ENCODE measurements at places on chromosomes 4 and X. TPM values are rescaled to one million over a fixed set of nuclear protein-coding genes. Genes with fewer than 3 reads are reported as not detected.

The ZNF157 gene
- 0.08 TPM for total RNA-seq

The IL13RA2 gene
- total RNA-seq = not detected

The TEX13C gene
- total RNA-seq = not detected

The ADH7 gene
- not detected for total RNA-seq

The MAGED4B gene
- 57.4 TPM for total RNA-seq

The FAM47E gene
- total RNA-seq = 0.21 TPM

The SLC38A5 gene
- 1.8 TPM for total RNA-seq

The ANOS1 gene
- 0.08 TPM for total RNA-seq

The DRP2 gene
- 14.9 TPM for total RNA-seq

The AREG gene
- total RNA-seq = not detected

DNA sequence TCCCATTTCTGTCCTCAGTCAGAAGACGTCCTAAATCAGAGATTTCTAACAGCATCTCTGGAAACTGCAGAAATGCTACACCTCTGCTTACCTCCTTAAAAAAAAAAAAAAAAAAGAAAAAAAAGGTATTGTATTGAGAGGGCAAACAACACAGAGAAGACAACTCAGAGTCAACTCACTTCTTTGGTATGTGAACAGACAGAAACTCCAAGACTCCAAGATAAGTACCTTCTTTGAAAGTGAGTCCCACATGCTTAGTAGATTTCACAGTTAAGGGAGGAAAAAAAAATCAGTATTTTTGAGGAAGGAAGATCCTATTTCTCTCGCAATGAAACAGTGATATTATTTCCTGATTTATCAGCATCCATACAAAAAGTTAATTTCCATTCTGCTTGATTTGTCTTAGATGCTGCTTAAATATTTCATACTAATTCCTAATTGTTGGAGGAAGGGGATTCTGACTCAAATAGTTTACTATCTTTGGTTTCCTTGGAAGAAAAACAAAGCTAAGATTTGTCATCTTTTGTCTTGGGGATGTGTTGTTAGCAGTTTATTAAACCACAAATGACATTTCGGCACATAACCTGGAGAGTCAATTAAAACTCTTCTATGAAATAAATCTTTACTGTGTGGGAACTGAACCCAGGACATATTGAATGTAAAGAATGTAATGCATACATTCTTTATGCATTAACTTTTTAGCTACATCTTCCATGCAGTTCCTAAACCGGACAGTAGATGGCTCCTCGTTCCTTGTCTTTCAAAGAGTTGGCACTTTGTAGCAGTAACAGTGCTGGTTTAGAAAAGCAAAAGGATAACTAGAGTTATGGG is 4.7 kb downstream of the RASGEF1B start:
- peak; percentile 68 for DNase-seq

- DNase-seq = no peak
Observed at GRCh38 chrX:69357317-69357716, 146.8 kb upstream of the NALF2 start.

DNA sequence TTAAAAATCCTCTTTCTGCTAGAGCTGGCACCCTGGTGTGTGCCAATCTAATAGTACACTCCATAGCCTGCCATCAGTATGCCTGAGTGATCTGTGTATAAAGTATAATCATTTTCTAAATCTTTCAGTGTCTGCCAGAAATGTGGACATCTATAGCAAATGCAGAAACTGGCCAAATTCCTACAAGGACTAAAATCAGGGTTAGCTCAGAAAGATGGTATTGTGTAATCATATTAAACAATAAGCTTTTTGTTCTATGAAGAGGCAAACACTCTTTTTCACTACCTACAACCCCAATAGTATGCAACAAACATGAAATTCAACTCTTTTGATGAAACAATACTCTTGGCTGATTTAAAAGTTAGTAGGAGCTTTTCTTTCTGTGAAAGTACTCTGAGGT is 7.7 kb upstream of the TXLNG start:
- DNase-seq = no peak

GRCh38 chrX:119236623-119237561 is 807 bp downstream of the PGRMC1 start:
- DNase-seq = peak; percentile 40

- DNase-seq = no peak
Observed at GRCh38 chrX:56382278-56382677, 150.1 kb downstream of the KLF8 start.

DNA sequence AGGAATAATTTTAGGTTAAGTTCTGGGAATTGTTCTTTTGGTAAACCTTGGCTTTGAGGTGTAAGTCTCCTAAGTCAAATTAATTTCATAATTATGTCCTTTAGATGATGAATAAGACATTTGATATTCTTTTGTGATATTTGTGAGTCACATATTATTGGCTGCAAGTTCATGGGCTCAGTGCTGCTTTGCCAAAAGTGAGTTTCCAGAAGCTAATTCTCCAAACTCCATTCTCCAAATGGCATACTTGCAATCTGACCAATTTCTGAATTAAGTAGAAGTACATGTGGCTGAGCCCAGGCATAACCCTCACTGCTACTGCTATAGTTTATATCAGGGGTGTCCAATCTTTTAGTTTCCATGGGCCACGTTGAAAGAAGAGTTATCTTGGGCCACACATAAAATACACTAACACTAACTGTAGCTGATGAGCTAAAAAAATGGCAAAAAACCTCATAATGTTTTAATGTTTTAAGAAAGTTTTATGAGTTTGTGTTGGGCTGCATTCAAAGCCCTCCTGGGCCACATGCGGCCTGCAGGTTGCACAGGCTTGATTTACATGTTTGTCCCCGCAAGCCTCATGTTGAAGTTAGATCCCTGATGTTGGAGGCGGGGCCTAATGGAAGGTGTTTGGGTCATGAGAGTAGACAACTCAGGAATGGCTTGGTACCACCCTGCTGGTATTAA is 196.1 kb downstream of the ZNF330 start:
- DNase-seq = no peak

GRCh38 chr4:2142630-2143427 is 83.7 kb downstream of the NAT8L start:
- peak; percentile 68 for DNase-seq

DNA sequence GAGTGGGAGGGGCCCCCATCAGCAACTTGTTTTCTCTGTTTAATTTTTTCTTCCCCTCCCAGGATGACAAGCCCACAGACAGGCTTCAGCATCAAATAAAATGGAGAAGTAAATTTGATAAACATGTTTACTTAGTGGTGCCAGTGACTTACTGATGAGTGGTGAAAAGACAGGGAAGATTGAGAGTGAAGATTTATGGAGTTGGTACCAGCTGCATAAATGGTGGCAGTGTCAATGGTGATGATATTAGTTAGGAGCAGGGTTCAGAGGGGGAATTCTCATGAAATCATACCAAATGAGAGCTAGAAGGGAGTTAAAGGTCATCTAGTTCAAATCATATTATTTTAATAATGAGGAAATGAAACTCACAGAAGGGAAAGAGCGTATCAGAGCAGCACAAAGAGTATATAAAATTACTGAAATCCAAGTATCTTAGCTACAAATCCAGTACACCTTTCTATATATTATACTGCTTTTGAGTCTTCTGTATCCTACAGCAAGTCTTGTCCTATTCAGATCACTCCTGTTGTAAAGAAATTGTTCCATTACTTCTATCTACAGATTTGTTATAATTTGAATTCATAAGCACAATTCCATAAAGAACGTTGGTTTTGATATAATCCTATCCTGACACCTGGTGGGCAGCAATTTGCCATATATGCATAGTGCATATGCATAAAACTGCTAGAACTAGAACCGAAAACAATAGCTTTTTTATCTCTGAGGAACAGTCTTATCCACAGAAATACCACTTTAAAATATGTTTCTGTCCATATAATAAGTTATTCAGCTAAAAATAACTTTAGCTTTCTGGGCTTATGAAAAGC is 5.0 kb downstream of the P2RY10 start:
- no peak for DNase-seq

DNA sequence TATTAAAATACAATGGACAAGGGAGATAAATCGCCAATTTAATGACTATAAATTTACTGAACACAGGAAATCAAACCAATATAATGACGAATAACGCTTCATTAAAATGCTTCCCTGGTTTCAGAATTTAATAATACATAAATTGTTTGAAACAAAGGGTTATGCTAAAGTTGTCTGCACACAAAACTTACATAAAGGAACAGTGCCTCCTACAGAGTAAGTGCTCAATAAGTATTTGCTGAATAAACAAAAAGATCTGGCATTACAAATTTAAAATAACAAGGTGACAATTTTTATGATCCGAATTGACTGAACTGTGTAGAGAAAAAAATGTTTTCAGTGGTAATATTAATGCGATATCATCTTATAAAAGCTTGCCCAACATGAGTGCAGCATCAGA is 69.6 kb downstream of the NOCT start:
- DNase-seq = no peak

DNA sequence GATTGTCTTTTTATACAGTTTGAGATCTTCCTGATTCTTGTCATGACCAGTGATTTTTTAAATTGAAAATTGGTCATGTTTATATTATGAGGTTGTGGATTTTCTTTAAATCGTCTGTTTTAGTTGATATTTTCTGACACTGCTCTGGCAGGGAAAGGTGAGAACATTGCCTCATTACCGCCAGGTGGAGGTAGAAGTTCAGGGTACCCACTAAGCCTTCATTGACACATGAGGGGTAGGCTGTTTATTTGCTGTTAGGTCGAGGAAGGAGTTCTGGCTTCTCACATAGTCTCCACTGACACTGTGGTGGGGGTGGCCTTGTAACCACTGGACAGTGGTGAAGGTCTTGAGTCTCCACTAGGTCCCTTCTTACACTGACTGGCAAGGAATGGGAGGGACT is 117.6 kb upstream of the GPR101 start:
- DNase-seq = no peak

GRCh38 chr4:165748321-165748720 is 124.7 kb upstream of the TLL1 start:
- DNase-seq = no peak

DNA sequence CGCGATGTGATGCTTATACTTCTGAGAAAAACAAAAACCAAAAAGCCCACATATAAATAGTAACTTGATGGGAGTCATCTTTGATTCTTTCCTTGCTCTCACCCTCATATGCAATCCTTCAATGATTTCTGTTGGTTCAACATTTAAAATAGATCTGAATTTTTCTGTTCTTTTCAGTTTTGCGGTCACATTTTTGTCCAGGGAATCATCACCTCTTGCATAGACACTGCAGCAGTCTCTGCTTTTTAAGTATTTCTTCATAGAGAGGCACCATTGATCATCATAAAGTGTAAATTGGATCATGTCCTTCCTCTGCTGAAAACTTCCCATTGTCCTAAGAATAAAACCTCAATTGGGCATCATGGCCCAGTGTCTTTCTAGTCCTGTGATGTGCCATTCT is 81.1 kb upstream of the SLC4A4 start:
- DNase-seq = no peak

DNA sequence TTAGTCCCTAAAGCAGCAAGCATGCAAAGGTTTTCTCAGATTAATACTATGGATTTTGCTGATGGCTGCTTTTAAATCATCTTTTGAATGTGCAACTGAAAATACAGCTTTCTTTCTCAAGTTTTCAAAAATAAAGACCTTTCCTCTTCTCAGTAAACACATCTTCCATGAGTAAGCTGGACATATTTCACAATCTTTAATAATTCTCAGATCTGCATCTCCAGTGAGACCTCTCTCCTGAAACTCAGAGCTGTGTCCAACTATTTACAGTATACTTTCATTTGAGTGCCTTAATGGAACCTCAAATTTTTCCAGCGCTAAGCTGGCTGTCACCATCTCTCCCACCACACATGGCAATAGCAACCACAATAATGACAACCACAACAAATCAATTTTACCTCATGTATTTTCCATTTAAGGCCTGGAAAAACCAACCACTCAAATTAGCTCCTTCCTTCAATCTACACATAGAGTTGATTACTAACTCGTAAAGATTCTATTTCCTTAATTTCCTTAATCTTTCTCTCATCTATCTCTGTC is 192.4 kb upstream of the RPL34 start:
- DNase-seq = no peak

DNA sequence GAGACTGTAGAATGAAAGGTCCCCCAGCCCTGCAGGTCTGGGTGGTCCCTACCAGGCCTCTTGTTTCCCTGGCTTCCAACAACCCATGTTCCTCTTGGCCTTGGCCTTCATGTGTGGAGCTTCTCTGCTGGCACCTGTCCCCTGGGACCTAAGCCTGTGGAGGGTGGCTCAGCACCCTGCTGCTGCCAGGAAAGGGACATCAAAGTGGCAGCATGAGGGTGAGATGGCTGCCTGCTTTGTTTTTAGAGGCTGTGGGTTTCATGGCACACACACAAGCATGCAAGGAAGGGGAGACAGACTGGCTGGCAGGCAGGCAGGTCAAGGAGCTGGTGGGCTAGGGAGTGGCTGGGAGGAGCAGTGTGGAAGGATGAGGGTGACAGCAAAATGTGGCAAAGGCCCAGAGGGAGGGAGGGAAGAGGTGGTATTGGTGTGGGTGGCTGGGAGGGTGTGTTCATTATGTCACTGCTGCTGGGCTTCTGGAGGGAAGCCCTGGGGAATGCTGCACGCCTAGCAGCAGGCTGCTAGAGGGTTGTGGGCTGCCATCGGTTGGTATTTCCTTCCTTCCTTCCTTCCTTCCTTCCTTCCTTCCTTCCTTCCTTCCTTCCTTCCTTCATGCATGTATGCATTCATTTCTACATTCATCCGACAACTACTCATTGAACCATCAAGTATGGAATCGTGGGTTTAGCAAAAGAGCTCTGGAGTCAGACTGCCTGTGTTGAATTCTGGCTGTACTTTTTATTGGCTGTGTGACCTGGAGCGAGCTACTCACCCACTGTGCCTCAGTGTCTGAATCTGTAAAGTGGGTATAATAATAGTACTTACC is 128.7 kb upstream of the PJA1 start:
- DNase-seq = no peak

DNA sequence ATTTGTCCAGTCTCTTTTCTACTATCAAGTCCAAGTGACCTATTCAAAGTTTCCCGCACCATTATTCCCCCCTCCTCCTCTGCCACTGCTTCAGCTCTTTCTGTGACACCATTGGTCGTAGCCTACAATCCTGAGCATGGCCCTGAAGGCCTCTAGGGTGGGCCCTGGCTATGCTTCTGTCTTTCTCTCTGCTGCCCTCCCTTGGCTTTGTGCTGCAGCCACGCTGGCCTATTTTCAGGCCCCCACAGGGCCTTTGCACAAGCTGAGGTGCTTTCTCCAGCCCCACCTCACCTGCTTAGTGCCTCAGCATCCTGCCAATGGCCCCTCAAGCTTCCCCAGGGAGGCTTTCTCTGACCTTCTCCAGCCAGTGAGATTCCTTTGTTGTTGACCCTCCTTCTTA is 156.5 kb downstream of the NHS start:
- no peak for DNase-seq

DNA sequence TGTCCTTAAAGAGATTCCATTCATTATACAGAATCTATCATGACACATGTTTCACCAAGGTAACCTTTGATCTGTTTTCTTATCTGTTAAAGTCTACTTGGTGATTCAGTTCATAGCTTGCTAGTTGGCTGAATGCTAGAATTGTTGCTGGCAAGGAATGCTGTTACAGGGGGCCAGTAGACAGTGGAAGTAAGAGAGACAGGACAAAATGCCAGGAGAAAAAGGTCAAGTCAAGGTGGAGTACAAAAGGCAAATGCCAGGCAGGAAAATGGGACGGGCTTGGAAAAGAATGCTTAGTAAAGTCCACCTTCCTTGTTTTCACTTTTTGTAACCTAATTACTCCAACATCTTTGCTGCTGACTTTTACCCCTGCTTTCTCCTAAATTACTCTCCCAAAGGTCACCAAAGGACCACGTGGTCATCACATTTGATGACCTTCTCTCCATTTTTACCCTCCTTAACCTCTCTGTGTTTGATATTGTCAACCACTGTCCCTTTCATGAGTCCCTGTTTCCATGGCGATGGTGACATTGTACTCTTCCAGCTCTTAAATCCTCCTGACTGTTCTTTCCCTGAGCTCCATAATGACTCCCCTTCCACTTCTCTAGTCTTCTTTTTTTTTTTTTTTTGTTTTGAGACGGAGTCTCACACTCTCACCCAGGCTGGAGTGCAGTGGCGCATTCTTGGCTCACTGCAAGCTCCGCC is 24.5 kb upstream of the TAPT1 start:
- DNase-seq = no peak
